MCF 10A (cell line): ENCODE measurements at places on chromosomes 3 and 15. TPM values are rescaled to one million over a fixed set of nuclear protein-coding genes. Genes with fewer than 3 reads are reported as not detected.

FRMD5 gene
- total RNA-seq, result 0.71 and 0.98 TPM in 2 replicates

GRK7 gene
- not detected in 2 replicates for total RNA-seq

ZPLD1 gene
- total RNA-seq, result 0.12 and 0.22 TPM in 2 replicates

SCN5A gene
- not detected in 2 replicates for total RNA-seq

NMB gene
- 5.1 and 7.1 TPM in 2 replicates for total RNA-seq

BCL2A1 gene
- not detected in 2 replicates for total RNA-seq

RFTN1 gene
- 2.1 and 4.5 TPM in 2 replicates for total RNA-seq

PGBD4 gene
- 2.4 and 2.6 TPM in 2 replicates for total RNA-seq

VEPH1 gene
- total RNA-seq, result 2.4 TPM in 2 replicates

MAGEL2 gene
- total RNA-seq, result not detected in 2 replicates

TUSC2 gene
- 14.5 and 20.4 TPM in 2 replicates for total RNA-seq

GLDN gene
- total RNA-seq, result not detected in 2 replicates

GNAT1 gene
- total RNA-seq, result 0.49 TPM in 1 of 2 replicates, not detected in the other
